ENCODE measurements at places on chromosomes 1 and 21. TPM values are rescaled to one million over a fixed set of nuclear protein-coding genes. Genes with fewer than 3 reads are reported as not detected.

C8A gene
- not detected for total RNA-seq

CD1C gene
- not detected for total RNA-seq

EFNA3 gene
- 0.73 TPM for total RNA-seq

FCN3 gene
- not detected for total RNA-seq

MPZ gene
- 1.8 TPM for total RNA-seq

PCNX2 gene
- total RNA-seq = 42.6 TPM

HSD3B1 gene
- not detected for total RNA-seq

CLCC1 gene
- total RNA-seq = 20.9 TPM

HRNR gene
- total RNA-seq = not detected

SYNC gene
- total RNA-seq = 23.9 TPM

SPTA1 gene
- total RNA-seq = not detected

GBP5 gene
- not detected for total RNA-seq

NUP133 gene
- total RNA-seq = 37.5 TPM

MAN1A2 gene
- total RNA-seq = 34.9 TPM

HIVEP3 gene
- 0.78 TPM for total RNA-seq

IBA57 gene
- total RNA-seq = 3.7 TPM

PLCH2 gene
- 0.20 TPM for total RNA-seq

KISS1 gene
- total RNA-seq = not detected

PTGFR gene
- 66.5 TPM for total RNA-seq

RGS8 gene
- total RNA-seq = not detected

HES4 gene
- total RNA-seq = not detected

SPATA46 gene
- total RNA-seq = not detected

NIBAN1 gene
- 85.6 TPM for total RNA-seq

MATN1 gene
- not detected for total RNA-seq

BCL2L15 gene
- 0.59 TPM for total RNA-seq

OR2L2 gene
- under 0.01 TPM for total RNA-seq

REG4 gene
- not detected for total RNA-seq

PRAMEF13 gene
- total RNA-seq = not detected

LIPI gene
- total RNA-seq = not detected

RO60 gene
- total RNA-seq = 149 TPM

KCNK1 gene
- 1.5 TPM for total RNA-seq

AKR7A3 gene
- 1.4 TPM for total RNA-seq

Measured in subcutaneous preadipocyte (primary cell).